ENCODE measurements at places on chromosomes 2 and 18.

GRCh38 chr2:83756219-83756618 is 702.9 kb downstream of the SUCLG1 start:
- DNase-seq, result no peak

- no peak for DNase-seq
Measured at GRCh38 chr2:150938527-150938926, 323.1 kb downstream of the RBM43 start.

DNA sequence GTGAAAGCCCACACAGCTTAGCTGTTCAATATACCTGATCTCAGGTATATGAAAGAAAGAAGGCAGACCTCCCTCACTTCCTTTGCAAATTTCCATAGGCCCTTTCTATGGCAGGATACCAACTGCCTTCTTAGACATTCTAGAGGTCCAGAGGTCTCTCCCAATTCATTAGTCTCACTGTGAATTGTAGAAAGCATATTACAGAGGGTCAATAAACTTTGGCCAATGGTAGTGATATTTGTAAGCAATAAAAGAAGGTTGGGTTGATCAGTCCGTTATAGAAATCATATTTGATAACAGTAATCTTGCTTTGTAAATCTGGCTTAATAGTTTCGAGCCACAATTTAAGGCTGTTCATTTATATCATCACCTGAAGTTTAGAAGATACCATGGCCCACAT is 50.7 kb upstream of the ATP8B1 start:
- DNase-seq, result no peak

DNA sequence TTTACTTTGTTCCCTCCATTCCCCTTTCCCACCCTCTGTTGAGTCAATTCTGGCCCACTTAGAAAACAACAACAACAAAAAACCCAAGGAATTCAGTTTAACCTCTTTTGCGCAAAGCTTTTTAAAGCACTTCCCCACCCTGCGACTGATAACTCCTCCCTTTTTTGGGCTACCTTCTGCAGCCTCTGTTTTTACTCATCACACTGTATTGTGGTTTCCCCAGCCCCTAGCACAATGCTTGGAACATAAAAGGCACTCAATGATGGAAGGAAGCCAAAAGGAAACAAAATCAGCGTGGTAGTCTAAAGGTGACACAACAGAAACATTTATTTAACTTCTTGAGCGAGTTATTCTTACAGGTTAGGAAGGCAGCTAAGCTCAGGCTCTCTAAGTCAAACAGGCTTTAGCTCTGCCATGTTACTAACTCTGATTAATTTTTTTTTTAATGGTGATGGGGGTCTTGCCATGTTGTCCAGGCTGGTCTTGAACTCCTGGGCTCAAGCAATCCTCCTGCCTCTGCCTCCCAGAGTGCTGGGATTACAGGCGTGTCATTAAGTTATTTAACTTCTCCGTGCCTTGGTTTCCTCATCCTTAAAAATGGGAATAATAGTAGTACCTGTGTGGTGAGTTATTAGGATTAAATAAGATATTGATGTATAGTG is 1.3 kb downstream of the CEP68 start:
- peak; percentile 49 for DNase-seq

DNA sequence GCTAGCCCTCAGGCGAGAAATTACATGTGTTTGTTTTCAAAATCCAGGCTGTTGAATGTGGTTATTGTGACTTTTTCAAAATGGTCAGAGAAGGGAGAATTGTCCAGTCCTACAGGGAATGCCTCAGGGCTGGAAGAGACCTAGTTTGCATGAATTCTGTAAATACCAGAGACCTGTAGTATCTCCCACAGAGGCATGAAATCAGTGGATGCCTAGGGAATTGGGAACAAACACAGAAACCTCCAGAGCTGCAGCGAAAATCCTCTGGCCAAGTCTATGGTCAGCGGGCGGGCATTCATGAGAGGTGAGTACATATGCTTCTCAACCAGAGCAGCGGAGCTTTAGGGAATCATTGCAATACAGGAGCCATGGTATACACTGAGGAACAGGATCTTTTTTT is 1596.5 kb upstream of the NXPH2 start:
- DNase-seq, result no peak

GRCh38 chr2:195027947-195028346 is 629.1 kb upstream of the SLC39A10 start:
- no peak for DNase-seq

- DNase-seq, result no peak
Measured at GRCh38 chr2:21256006-21256405, 132.2 kb downstream of the TDRD15 start.

DNA sequence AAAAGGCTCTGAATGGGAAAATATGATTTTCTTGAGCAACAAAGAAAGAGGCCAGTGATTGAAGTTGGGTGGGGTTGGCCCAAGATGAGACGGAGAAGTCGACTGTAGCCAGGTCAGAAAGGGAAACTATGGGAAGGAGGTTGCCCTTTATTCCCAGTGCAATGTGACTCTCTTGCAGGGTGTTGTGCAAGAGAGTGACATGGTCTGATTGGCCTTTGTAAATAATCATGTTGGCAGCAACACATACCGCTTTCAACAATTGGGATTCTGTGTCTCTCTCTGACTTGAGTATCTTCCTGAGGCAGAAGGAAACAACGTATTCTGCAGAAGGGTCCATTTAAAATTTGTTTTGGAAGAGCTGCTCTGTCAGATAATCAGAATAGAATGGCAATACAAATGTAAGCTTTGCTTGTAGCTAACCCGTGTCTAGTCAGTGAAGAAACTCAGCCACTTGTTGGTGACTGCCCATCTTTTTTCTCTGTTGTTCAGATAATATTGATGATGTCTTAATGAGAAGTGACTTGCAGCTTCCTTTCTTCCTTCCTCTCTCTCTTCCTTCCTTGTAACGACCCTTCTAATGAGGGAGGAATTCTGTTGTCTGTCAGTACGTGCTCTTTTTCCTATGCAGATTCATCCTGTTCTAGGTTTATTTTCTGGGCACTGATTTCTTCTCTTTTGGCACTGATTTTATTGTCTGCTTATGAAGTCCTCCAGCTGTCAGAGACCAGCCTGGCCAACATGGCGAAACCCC is 311.0 kb upstream of the FAM98A start:
- DNase-seq, result no peak

DNA sequence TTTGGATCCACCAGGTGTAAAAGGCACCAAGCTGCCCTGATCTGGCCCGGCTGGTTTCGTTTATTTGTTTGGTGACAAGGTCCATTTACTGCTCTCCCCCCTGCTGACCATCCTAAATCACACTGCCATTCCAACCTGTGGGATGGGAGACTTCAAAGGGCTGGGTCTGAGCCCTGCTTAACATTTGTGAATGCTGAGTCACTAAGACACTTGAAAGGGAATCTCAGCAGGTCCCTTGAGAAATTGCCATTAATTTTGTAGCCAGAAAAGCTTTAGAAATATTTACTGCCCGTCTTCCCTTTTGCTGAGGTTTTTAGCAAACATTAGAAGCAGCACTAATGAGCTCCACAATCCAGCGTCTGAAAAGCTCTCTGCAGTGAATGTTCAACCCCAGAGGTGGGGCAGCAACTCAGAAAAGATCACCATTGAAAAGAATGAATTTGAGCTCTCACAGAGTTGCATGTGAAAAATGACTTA is 133.8 kb downstream of the ARL4C start:
- DNase-seq, result no peak

DNA sequence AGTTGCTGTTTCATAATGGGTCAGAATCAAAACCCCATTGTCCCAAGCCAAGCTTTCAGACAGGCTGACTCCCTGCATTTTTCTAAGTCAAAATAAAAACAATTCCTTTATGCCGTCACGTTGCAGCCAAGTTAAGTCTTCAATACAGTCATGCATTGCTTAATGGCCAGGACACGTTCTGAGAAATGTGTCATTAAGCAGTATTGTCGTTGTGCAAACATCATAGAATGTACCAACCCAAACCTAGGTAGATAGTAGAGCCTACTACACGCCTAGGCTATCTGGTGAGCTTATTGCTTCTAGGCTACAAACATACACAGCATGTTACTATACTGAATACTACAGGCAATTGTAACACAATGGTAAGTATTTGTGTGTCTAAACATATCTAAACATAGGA is 160.4 kb upstream of the FOSL2 start:
- no peak for DNase-seq

DNA sequence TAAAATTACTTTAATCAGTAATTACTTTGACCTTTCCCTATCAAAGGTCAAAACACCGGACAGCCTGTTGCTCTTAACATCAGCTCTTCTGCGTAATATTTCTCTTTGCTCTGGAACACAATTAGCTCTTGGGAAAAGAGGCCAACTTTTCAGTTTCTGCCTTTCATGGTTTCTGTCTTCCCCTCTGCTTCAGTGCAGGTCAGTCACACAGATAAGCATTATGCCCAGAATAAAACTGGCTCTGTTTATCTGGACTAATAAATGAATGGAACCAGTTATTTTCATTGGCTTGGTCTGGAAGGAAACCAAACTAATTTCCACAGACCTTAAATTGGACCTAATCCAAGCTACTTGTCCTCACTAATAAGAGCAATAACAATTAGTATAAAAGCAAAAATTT is 26.2 kb upstream of the GALNT3 start:
- no peak for DNase-seq

DNA sequence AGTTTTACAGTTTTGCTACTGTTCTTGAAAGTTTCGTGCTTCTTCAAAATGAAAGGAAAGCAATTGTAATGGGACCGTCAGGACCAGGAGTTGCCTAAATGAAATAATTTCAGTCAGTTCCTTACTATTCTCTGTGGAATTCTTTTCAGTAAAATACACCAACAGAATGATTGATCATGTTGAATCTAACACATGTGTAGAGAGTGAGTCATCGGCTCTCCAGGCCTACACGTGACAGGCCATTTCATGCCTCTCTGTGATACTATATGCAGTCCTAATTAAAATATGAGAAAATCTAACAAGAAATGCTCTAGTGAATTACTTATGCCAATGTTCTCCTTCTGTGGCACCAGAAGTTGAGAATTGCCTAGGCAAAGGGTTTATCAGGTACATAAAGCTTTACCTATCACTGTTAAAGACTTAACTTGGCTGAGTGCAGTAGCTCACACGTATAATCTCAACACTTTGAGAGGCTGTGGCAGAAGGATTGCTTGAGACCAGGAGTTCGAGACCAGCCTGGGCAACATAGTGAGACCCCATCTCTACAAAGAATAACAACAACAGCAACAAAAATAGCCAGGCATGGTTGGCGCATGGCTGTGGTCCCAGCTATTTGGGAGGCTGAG is 199.4 kb downstream of the LRRTM1 start:
- no peak for DNase-seq

DNA sequence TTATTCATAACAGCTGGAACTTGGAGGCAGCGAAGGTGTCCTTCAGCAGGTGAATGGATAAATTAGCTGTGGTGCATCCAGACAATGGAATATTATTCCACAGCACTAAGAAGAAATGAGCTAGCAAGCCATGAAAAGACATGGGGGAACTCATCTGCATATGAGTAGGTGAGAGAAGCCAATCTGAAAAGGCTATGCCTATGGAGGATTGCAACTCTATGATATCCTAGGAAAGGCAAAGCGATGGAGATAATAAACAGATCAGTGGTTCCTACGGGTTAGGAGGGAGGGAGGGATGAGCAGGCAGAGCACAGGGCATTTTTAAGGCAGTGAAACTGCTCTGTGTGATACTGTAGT is 66.2 kb downstream of the ODC1 start:
- no peak for DNase-seq

GRCh38 chr2:46661526-46661925 is 182.2 kb downstream of the TMEM247 start:
- no peak for DNase-seq

GRCh38 chr2:181682026-181682789 is 1.9 kb upstream of the NEUROD1 start:
- peak; percentile 63 for DNase-seq

DNA sequence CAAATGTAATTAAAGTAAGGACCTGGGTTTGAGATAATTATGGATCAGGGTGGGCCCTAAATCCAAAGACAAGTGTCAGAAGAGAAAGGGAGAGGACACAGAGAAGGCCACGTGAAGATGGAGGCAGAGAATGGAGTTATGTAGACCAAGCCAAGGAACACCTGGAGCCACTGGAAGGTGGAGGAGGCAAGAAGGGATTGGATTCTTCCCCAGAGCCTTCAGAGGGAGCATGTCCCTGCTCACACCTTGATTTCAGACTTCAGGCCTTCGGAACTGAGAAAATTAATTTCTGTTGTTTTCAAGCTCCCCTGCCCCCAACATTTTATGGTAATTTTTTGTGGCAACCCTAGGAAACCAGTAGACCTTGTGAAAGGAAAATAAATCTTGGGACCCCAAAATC is 19.6 kb downstream of the CAPN14 start:
- DNase-seq, result no peak

GRCh38 chr2:227793148-227793712 is 20.4 kb upstream of the CCL20 start:
- no peak for DNase-seq

Data from B cell (primary cell).